ENCODE measurements at places on chromosomes 3 and 15.

GRCh38 chr15:41921639-41922038 lies 27.8 kb upstream of the SPTBN5 start:
- no peak overlapping the region for H3K4me3 ChIP-seq
- H3K36me3 ChIP-seq = peaks cover 26% of the 10 kb centered on the region
- H3K27ac ChIP-seq = peak overlapping the region; percentile 15
- H3K4me1 ChIP-seq = peaks cover 71% of the 10 kb centered on the region
- no peaks in the 10 kb centered on the region for H3K27me3 ChIP-seq

DNA sequence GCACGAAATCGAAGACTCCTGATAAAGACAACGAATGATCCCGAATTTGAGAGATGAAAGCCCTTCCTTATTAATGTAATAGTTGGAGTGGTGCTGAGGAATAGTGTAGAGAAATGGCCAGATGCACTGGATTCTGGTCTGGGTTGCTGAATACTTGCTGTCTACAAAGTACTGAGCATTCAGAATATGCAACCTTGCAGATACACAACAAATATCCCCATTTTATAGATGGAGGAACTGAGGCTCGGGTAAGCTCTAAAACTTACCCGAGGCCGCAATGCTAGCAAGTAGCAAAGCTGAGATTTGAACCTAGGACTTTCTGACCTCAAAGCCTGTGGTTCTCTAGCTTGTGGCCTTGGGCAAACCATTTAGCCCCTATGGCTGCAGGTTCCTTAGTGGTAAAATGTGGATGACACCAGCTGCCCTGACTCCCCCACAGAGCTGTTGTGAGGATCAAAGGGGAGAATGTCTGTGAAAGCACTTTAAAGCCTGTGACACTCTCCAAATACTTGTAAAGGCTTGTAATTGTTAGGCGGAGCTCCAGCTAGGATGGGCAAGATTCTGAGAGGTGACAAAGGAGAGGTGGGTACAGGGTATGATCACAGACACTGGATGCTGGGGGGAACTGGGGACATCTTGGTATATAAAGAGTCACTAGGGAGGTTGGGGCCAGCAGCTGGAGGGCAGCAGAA lies 39.8 kb downstream of the FOXB1 start:
- H3K36me3 ChIP-seq = no peaks in the 10 kb centered on the region
- no peaks in the 10 kb centered on the region for H3K4me1 ChIP-seq
- no peaks in the 10 kb centered on the region for H3K27me3 ChIP-seq

- H3K27me3 ChIP-seq = no peaks in the 10 kb centered on the region
- H3K27ac ChIP-seq = no peak overlapping the region
- no peaks in the 10 kb centered on the region for H3K4me1 ChIP-seq
- H3K4me3 ChIP-seq = no peak overlapping the region
- H3K36me3 ChIP-seq = no peaks in the 10 kb centered on the region
- DNase-seq = no peak
These were observed 23.7 kb upstream of the FURIN start for GRCh38 chr15:90844696-90845095.

DNA sequence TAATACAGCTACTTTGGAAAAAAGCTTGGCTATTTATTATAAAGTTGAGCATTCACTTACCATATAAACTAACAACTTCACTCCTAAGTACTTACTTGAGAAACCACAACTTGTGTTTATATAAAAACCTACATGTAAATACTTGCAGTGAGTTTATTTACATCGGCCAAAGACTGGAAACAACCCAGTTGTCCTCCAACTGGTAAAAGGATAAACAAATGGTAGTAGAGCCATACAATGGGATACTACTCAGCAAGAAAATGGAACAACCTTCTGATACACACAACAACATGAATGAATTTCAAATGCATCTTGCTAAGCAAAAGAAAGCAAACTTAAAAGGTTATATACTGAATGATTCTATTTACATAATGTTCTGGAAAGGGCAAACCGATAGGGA lies 63.7 kb downstream of the SLC7A14 start:
- H3K27ac ChIP-seq = no peak overlapping the region
- no peaks in the 10 kb centered on the region for H3K4me1 ChIP-seq
- DNase-seq = no peak
- no peak overlapping the region for H3K4me3 ChIP-seq

DNA sequence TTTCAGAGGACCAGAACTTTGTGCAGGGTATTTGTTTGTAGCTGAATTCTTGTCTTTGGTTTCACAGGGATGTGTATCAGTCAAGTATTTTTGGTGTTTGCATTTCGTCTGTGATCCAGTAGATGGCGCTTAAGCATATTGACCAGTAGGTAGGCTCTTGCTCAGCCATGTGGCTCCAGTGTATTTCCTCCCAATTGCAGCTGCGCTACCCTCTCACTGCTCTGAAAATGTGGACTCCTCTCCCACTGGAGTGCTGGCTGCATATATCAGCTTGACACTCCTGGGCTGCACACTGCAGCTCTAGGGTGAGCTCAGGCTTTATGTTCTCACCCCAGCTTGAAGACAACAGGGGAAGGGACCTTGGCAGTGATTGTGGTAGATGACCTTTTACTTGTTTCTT lies 1264.3 kb upstream of the ALCAM start:
- no peaks in the 10 kb centered on the region for H3K4me1 ChIP-seq
- no peak overlapping the region for H3K4me3 ChIP-seq
- H3K27me3 ChIP-seq = no peaks in the 10 kb centered on the region
- H3K36me3 ChIP-seq = no peaks in the 10 kb centered on the region

DNA sequence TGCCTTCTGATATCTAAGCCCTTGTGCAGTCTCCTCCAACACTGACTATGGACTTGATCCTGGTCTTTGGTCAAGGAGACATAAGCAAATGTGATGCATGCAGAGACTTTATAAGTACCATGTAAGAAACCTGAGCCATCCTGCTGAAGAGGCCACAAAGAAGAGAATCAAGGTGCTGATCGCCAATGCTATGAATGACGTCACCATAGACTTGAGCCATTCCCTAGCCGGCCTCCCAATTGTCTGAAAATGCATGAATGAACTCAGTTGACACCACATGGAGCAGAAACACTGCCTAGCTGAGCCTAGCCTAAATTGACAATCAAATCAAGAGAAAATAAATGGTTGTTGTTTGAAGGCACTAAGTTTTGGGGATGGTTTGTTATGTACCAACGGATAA lies 51.9 kb downstream of the CERS3 start:
- H3K4me1 ChIP-seq = no peaks in the 10 kb centered on the region
- no peak overlapping the region for H3K27ac ChIP-seq
- no peaks in the 10 kb centered on the region for H3K27me3 ChIP-seq

DNA sequence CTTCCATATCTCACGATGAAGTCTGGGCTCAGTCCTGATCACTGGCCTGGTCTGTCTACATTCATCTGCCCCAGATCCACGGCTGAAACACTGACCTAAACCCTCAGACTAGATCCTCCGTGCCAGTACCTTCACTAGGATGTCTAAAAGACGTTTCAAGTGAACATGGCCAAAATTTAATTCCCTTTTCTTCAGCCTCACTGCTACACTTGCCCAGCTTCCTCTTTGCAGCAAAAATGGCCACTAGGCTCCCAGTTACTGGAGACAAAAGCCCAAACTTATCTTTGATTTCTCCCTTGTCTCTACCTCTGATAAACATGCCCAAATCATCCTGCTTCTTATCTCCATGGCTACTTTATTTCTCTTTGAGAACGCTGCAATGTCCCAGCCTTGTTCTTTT lies 1.7 kb downstream of the RASSF1 start:
- peaks cover 76% of the 10 kb centered on the region for H3K4me1 ChIP-seq
- no peaks in the 10 kb centered on the region for H3K36me3 ChIP-seq

- peaks cover 58% of the 10 kb centered on the region for H3K36me3 ChIP-seq
- H3K27me3 ChIP-seq = no peaks in the 10 kb centered on the region
- no peak for DNase-seq
These were observed 60.1 kb downstream of the SGO1 start for GRCh38 chr3:20125897-20126296.

- no peak for DNase-seq
- no peaks in the 10 kb centered on the region for H3K36me3 ChIP-seq
- no peak overlapping the region for H3K27ac ChIP-seq
- no peaks in the 10 kb centered on the region for H3K27me3 ChIP-seq
These were observed 95.1 kb upstream of the ZPLD1 start for GRCh38 chr3:102339671-102340070.

GRCh38 chr3:150789451-150789850 lies 26.5 kb upstream of the SIAH2 start:
- no peaks in the 10 kb centered on the region for H3K27me3 ChIP-seq
- DNase-seq = no peak
- H3K4me3 ChIP-seq = no peak overlapping the region
- H3K36me3 ChIP-seq = no peaks in the 10 kb centered on the region
- no peak overlapping the region for H3K27ac ChIP-seq

DNA sequence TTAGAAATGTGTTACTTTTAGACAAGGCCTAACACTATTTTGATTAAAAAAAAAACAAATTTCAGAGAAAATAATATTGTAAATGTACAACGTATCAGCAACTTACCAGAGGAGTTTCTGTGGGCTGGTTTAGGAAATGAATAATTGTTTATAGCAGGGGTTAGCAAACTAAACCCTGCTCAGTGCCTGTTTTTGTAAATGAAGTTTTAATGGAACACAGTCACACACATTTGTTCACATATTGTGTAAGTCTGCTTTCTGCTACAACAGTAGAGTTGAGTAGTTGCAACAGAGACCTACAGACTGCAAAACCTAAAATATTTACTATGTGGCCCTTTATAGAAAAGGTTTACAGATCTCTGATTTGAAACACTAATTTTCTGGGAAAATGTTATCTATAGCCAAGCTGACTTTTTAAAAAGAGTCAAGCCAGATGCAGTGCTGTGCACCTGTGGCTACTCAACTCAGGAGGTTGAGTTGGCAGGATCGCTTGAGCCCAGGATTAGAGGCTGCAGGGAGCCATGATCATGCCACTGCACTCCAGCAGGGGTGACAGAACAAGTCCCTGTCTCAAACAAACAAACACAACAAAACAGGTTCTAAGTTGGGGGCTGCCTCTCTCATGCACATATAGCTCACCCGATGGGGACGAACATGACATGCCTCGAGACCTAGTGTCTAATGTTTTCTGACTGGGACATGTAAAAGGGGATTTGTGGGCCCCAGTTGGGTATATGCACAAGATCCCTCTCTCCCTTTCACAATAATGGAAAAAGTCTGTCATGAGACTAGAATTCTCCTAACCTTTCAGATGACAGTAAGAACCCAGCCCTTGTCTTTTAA lies 182.5 kb downstream of the TNIK start:
- no peaks in the 10 kb centered on the region for H3K27me3 ChIP-seq
- H3K4me1 ChIP-seq = peaks cover 37% of the 10 kb centered on the region

GRCh38 chr15:65981837-65982626 lies 112.7 kb downstream of the RAB11A start:
- H3K4me1 ChIP-seq = peaks cover 16% of the 10 kb centered on the region
- no peaks in the 10 kb centered on the region for H3K36me3 ChIP-seq
- no peak overlapping the region for H3K27ac ChIP-seq
- DNase-seq = no peak
- peaks cover 13% of the 10 kb centered on the region for H3K27me3 ChIP-seq
- H3K4me3 ChIP-seq = peak overlapping the region; percentile 36

- no peak for DNase-seq
- H3K4me3 ChIP-seq = no peak overlapping the region
- H3K27me3 ChIP-seq = no peaks in the 10 kb centered on the region
- H3K4me1 ChIP-seq = peaks cover 4% of the 10 kb centered on the region
These were observed 58.1 kb downstream of the DNAH1 start for GRCh38 chr3:52374173-52374572.

DNA sequence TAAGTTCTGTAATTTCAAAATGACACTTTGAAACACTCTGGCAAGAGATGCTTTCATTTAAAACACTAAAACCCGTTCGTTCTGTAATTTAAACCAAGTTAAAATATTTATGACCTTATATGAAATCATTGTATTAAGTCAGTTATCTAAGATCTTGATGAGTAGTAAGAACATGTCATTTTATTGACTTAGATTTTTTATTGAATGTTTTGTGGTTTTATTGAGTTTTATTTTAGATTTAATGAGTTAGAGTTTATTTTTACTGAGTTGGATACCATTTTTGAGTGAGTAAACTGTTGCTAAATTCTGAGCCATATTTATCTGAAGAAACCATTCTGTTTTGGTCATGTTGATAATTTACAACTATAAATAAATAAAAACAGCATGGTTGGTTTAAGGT lies 94.3 kb downstream of the PPARG start:
- H3K36me3 ChIP-seq = no peaks in the 10 kb centered on the region
- DNase-seq = no peak
- H3K27me3 ChIP-seq = no peaks in the 10 kb centered on the region
- no peaks in the 10 kb centered on the region for H3K4me1 ChIP-seq

GRCh38 chr15:93920204-93920603 lies 311.2 kb upstream of the MCTP2 start:
- H3K27me3 ChIP-seq = no peaks in the 10 kb centered on the region
- no peaks in the 10 kb centered on the region for H3K36me3 ChIP-seq
- no peaks in the 10 kb centered on the region for H3K4me1 ChIP-seq
- H3K27ac ChIP-seq = no peak overlapping the region

- H3K36me3 ChIP-seq = no peaks in the 10 kb centered on the region
- no peak overlapping the region for H3K27ac ChIP-seq
- H3K4me1 ChIP-seq = no peaks in the 10 kb centered on the region
- DNase-seq = peak; percentile 34
These were observed 436.4 kb upstream of the ONECUT1 start for GRCh38 chr15:53226559-53226958.

DNA sequence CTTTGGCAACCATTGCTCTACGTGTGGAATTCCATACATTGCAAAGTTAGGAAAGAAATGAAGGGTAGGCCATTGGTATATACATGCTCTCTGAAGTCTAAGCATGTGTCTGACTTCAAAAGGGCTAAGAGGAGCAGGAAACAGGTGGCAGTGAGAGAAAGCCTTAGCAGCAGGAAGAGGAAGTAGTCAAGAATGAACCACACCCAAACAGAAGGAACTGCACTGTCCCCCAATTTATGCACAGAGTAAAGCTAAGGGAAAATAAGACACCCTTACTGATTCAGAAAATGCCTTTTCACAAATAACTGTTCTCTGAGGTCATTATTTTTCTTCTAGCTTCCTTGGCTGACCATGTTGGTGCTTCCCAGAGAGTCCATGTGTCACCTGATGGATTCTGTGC lies 575.4 kb downstream of the NTRK3 start:
- H3K4me1 ChIP-seq = no peaks in the 10 kb centered on the region
- DNase-seq = no peak
- no peaks in the 10 kb centered on the region for H3K27me3 ChIP-seq
- H3K4me3 ChIP-seq = no peak overlapping the region
- H3K36me3 ChIP-seq = no peaks in the 10 kb centered on the region

- DNase-seq = no peak
- H3K4me3 ChIP-seq = no peak overlapping the region
- no peaks in the 10 kb centered on the region for H3K4me1 ChIP-seq
- H3K27ac ChIP-seq = no peak overlapping the region
- peaks cover 11% of the 10 kb centered on the region for H3K27me3 ChIP-seq
- H3K36me3 ChIP-seq = no peaks in the 10 kb centered on the region
These were observed 16.9 kb upstream of the MEX3B start for GRCh38 chr15:82062479-82063454.

- no peaks in the 10 kb centered on the region for H3K36me3 ChIP-seq
- no peaks in the 10 kb centered on the region for H3K27me3 ChIP-seq
- no peak overlapping the region for H3K4me3 ChIP-seq
- no peaks in the 10 kb centered on the region for H3K4me1 ChIP-seq
These were observed 83.5 kb downstream of the FAM81A start for GRCh38 chr15:59521443-59521842.

GRCh38 chr15:31266712-31267111 lies 59.9 kb upstream of the KLF13 start:
- H3K4me1 ChIP-seq = peaks cover 31% of the 10 kb centered on the region
- H3K27ac ChIP-seq = no peak overlapping the region
- no peak overlapping the region for H3K4me3 ChIP-seq
- no peaks in the 10 kb centered on the region for H3K36me3 ChIP-seq
- no peaks in the 10 kb centered on the region for H3K27me3 ChIP-seq
